ENCODE measurements at places on chromosomes 4 and X. TPM values are rescaled to one million over a fixed set of nuclear protein-coding genes. Genes with fewer than 3 reads are reported as not detected.

- no peak for DNase-seq
Observed at GRCh38 chr4:109877400-109877799, 29.5 kb downstream of the LRIT3 start.

Gene SPANXA2
- total RNA-seq, result not detected

GRCh38 chr4:118249890-118250289 lies 102.9 kb downstream of the PRSS12 start:
- no peak for DNase-seq

Gene NHSL2
- 22.8 TPM for total RNA-seq

DNA sequence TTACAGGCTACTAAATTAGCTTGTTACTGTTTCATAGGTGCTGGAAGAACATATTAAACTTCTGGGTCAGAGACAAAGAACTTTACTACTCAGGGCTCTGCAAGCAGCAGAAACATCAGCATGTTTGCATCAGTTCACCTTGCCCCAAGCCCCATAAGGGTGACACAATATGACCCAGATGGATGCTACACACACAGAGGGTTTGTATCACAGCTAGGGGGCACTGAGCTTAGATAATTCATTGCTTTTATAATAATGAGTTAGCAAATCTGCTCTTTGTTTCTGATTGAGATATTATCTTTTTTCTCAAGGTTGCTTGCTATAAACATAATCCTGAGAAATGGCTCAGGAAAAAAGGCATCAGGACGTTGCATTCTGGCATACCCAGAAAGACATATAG lies 4.8 kb upstream of the SYNPO2 start:
- DNase-seq, result no peak
